ENCODE measurements at places on chromosomes 12 and 14.

- DNase-seq: no peak
These were observed 8.0 kb upstream of the ATF7IP start for GRCh38 chr12:14357486-14357885.

DNA sequence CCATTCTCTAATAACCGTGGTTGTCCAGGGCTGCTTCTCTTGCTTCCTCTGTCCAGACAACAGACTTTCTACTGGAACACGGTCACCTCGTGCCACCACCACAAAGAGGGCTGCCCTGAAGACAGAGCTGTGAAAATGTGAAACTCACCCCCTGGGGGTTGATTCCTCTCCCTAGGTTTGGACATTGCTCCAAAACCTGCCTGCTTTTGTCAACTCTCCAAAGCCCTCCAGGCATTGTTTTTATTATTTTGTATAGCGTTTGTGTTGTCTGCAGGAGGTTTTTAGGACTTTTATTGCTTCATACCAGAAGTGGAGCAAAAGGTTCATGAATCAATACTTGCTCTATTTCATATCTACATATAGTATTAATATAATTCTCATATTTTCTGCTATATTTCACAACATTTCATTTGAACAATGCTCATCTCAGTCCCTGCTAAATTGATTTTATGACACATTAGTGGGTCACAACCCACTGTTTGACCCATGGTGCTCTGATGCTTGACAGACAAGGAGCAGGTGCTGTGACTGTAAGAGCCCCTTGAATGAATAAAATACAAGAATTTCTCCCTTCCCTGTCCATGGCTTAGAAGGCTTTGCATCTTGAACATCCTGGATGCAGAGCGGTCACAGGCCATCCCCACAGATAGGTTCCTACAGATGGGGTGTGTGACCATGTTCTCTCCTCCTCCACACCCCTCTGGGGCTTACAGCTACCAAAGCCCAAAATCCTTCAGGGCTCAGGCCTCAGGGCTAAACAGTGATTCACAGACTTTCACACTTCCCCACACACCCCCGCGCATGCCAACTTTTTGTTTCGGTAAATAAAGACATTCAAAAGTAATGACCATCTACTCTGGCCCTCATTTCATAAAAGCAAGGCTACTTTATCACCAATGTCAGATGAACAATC, 20.6 kb upstream of the EML1 start:
- no peak for DNase-seq

- DNase-seq: peak; percentile 62
These were observed at the start of gene ARHGEF25 for GRCh38 chr12:57611108-57611826. Gene ARHGEF25, plus strand, starts transcription at chr12:57611435. Its CDS starts 460 bp downstream, at chr12:57611895.

- no peak for DNase-seq
These were observed 254.8 kb downstream of the MSRB3 start for GRCh38 chr12:65533177-65533883.

DNA sequence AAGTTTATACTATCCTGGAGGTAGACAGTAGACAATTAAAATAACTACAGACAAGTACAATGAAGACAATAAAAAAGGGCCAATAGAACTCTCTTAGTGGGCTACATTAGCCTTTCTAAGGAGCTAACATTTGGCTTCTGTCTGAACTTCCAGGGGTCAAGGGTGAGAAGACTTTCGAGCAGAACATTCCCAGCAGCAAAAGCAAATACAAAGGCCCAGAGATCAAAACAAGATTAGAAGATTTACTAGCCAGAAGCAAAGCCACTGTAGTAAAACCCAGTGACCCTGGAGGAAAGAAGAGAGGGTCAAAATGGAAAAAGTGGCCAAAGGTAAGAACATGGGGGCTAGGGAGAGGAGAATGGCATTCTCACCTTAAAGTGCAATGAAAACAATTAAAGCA, 63.2 kb downstream of the ATP2B1 start:
- DNase-seq: no peak

- no peak for DNase-seq
These were observed 12.9 kb downstream of the ANKRD13A start for GRCh38 chr12:110012137-110012536.

- no peak for DNase-seq
These were observed 30.8 kb downstream of the TMTC3 start for GRCh38 chr12:88172844-88173407.

DNA sequence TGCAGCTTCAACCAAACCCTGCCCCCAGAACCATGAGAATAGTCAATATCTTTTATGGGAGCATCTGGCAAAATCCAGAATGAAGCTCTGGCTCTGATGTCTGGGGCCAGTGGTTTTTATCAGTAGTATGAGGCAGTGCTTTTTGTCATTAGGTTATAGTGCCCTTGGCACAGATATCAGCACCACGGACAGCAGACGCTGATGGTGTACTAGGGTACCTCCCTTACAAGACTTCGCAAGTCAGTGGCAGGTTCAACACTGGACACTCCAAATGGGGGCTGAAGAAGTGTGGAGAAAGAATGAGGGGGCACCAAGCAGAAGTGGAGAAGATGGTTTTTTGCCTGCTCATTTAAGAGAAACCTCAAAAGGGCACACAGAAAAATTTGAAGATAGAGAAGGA, 68.2 kb upstream of the E2F7 start:
- DNase-seq: no peak

All from anterior cingulate cortex (tissue), 58 donors.